ENCODE measurements at places on chromosomes 3 and 15. TPM values are rescaled to one million over a fixed set of nuclear protein-coding genes. Genes with fewer than 3 reads are reported as not detected.

- no peaks in the 10 kb centered on the region for H3K27me3 ChIP-seq
- H3K27ac ChIP-seq, result no peak overlapping the region
- H3K4me1 ChIP-seq, result no peaks in the 10 kb centered on the region
- no peak for DNase-seq
Measured at GRCh38 chr3:58027704-58028317, 19.6 kb downstream of the FLNB start.

DNA sequence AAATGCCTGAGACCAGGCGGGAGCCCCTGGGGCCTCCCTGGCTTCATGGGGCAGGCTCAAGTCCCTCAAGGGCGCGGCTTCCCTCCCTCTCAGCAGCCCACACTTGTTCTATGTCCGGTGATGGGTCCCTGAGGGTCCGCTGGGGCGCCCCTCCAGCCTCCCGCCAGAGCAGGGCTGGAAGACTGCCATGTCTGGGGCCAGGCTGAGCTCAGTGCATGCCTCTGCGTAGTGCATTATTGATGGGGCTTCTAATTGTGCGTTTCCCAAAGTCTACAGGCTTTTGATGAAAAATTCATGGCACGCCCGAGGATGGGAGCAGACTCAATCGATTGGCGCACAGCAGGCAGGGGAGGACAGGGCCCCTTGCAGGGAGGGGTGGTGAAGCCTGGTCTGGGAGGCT, 51.3 kb downstream of the CYP11A1 start:
- no peak overlapping the region for H3K27ac ChIP-seq
- H3K4me3 ChIP-seq, result no peak overlapping the region
- no peaks in the 10 kb centered on the region for H3K27me3 ChIP-seq
- H3K4me1 ChIP-seq, result peaks cover 7% of the 10 kb centered on the region
- H3K36me3 ChIP-seq, result no peaks in the 10 kb centered on the region

Gene HYAL2
- 11.0 TPM for polyA plus RNA-seq

Gene GPR87
- polyA plus RNA-seq, result not detected

DNA sequence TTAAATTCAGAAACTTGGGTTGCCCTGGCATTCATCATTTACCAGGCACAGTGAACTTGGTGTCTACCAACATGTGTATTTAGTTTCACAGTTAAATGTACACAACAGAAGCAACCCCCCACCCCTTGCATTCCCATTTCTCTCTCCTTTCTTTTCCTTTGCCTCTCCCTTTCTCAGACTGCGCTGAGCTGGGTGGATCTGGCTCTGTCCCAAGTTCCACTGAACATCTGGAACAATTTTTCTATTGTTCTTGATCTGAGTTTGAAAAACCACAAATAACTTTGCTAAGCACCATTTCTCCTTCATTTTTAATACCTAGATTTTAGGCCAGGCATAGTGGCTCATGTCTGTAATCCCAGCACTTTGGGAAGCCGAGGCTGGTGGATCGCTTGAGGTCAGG, 242.2 kb downstream of the ABHD5 start:
- H3K27me3 ChIP-seq, result peaks cover 3% of the 10 kb centered on the region
- no peaks in the 10 kb centered on the region for H3K36me3 ChIP-seq
- H3K4me1 ChIP-seq, result no peaks in the 10 kb centered on the region
- H3K4me3 ChIP-seq, result no peak overlapping the region

DNA sequence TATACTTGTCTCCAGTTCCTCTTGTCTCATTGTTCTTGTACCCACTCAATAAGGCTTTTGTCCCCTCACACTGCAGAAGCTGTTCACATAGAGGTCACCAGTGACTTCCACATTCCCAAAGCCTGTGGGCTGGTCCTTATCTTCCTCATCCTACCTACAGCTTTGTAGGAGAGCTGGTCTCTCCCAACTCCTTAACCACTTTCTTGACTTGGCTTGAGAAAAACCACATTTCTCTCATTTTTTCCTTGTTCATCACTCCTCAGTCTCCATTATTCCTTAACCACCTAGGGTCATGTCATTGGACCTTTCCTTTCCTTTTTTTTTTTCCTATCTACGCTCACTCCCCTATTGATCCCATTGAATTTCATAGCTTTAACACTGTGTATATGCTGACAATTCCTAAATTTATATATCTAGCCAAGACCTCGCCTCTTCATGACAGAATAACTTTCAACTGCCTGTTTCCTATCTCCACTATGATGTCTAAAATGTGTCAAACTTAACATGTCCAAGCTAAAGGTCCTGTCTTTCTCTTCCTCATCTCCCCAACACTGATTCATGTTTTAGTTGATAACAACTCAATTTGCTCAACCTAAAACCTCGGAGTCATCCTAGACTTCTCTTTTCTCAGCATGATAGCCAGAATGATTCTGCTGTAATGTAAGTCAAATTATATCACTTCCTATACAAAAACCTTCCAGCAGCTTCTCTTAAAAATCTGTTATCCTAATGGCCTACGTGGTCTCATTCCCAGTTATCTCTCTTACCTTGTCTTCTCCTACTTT, 49.5 kb downstream of the CEP63 start:
- no peak overlapping the region for H3K4me3 ChIP-seq
- H3K27ac ChIP-seq, result no peak overlapping the region
- no peaks in the 10 kb centered on the region for H3K4me1 ChIP-seq
- no peaks in the 10 kb centered on the region for H3K27me3 ChIP-seq
- no peaks in the 10 kb centered on the region for H3K36me3 ChIP-seq

Gene FAIM
- polyA plus RNA-seq, result 10.1 TPM

GRCh38 chr3:30269751-30270445, 336.5 kb upstream of the TGFBR2 start:
- no peaks in the 10 kb centered on the region for H3K36me3 ChIP-seq
- H3K4me1 ChIP-seq, result no peaks in the 10 kb centered on the region
- DNase-seq, result peak; percentile 53
- no peak overlapping the region for H3K27ac ChIP-seq
- H3K27me3 ChIP-seq, result no peaks in the 10 kb centered on the region
